Activated T-helper 17 cell treated with anti-CD3 and anti-CD28 coated beads, Interleukin-2, amount 50 U/mL, for 72 hours (primary cell): ENCODE measurements at places on chromosomes 5 and 9. TPM values are rescaled to one million over a fixed set of nuclear protein-coding genes. Genes with fewer than 3 reads are reported as not detected.
A peak's percentile ranks its signal among the peaks of the same experiment; 100 is the strongest.

ZFP2 gene
- 0.35 TPM for total RNA-seq

- no peak for ATAC-seq
These were observed 427.9 kb downstream of the KCTD16 start for GRCh38 chr5:144598451-144599068.

DNA sequence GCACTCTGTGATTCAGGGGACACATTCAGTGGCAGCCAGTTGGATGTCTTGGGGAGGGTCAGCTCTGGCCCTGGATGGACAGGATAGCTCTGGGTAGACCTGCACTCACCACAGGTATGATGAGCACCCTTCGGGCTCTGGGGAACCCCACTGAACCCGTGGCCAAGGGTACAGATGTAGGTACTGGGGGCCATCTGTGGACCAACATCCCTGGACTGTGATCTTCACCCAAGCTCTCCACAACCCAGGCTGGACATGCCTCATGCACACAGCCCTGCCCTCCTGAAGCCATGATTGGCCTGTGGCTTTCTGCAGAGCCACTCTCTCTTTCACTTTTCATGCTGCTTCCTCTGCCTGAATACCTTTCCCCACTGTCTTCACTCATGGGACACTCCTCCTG is 15.6 kb upstream of the ACSL6 start:
- ATAC-seq: peak; percentile 18

DNA sequence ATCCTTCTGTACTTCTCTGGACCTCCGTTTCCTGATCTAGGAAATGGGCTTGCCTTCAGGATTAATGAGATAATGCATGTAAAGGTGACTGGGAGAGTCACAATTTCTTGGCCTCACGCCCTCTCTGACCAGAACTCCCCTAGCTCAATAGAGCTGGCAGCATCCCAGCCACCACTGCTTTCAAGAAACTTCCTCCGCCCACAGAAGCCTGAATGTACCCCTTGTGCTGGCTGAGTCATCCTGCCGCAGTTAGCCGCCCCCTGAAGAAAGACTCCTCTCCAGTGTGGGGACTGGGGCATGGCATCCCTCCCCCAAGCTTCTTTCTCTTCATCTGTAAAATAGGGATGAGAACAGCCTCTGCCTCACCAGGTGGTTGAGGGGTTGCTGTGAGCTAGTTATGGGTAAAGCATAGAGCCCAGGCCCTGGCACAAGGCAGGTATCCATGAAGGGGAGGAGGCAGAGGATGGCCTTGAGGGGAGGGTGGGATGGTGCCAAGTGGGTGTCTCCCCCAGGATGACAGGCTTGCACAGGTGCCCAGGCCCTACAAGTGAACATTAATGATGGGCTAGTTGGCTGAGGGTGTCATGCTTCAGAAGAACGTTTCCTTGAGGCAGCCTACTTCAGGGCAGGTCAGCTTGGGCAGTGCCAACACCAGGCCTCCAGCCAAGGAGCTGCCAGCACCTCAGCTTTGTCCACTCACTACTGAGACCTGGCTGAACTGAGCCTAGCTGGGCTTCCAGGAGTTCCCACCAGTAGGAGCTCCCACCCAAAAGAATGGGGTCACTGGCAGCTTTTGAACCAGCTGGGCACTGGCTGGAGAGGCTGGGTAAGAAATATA is 3.4 kb downstream of the PDLIM4 start:
- ATAC-seq: peak; percentile 62

DNA sequence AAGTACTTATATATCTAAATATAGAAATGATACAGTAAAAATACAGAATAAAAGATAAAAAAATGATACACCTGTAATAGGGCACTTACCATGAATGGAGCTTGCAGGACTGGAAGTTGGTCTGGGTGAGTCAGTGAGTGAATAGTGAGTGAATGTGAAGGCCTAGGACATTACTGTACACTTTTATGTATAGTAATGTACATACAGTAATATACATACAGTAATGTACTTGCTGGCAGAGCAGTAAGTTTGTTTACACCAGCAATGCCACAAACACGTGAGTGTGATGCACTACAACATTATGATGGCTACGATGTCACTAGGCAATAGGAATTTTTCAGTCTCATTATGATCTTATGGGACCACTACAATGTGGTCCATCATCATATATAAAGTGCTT is 34.2 kb downstream of the SUSD1 start:
- ATAC-seq: peak; percentile 19

DNA sequence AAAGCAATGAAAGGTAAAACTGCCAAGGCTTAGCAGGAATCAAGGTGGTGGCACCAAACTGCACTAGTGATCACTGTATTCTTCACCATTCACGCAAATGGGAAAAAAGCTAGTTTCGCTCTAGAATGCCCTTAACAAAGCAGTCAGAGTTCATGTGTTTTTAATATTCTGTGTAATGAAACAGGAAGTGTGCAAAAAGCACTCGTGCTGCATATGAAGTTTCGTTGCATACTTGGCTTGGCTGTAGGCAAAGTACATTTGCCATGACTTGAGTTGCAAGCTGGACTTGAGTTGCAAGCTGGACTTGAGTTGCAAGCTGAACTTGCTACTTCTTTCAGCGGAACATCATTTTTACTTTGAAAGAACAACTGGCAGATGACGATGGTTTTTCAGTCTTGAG is 55.4 kb downstream of the FOXI1 start:
- no peak for ATAC-seq

NCBP1 gene
- 33.5 TPM for total RNA-seq

GRCh38 chr9:71515107-71515506 is 253.2 kb downstream of the CEMIP2 start:
- ATAC-seq: no peak

- ATAC-seq: no peak
These were observed 19.0 kb downstream of the ABL1 start for GRCh38 chr9:130854092-130854491.

GRCh38 chr9:32705059-32705458 is 69.6 kb upstream of the TAF1L start:
- ATAC-seq: no peak

GARIN3 gene
- total RNA-seq: 0.09 TPM

DNA sequence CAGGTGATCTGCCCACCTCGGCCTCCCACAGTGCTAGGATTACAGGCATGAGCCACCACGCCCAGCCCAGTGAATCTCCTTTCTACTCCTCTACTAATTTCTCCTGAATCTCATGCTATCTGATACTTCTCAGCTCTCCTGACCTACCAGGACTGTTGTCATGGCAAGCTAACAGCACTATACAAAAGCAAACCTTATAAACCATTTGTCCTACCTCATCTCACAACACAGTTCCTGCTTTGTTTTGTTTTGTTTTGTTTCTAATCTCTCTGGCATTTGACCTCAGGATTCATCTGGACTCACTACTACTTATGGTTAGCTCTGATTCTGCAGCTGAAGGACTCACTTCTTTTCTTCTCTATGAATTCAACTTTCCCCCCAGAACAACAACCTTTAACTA is 734.8 kb downstream of the TLE1 start:
- ATAC-seq: no peak

DNA sequence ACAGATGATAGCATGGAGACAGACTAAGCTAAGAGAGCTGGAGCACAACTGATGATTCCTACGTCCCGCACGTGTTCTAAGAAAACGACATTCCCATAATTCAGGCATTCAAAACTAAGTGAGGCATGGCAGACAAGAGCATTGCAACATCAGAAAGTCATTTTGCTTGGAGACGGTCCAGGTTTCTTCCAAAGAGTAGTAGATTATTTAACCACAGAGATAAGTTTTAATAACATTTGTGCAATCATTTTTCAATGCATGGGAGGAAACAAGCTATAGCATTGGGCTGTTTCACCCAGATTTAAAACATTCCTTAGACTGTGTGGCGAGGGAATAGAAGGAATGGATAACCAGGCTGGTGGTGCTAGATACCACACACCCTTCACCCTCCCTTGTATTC is 117.2 kb downstream of the APBA1 start:
- no peak for ATAC-seq

DNA sequence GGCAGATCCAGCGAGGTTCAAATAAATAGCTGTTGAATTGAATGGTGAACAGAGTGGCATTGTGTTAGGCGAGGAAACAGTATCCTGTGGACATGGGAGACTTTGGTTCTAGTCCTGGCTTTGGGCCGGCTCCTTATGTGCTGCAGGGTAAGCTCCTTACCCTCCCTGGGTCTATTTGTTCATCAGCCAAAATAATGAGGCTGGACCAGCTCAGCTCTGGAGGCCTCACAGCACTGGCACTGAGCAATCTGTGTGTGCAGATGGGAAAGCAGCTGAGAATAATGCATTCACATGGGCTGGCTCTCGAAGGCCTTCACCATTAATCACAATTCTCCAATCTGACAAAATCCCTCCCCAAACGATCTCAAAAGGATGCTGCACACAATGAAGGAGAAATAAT is 81.9 kb downstream of the APBA1 start:
- ATAC-seq: no peak

DNA sequence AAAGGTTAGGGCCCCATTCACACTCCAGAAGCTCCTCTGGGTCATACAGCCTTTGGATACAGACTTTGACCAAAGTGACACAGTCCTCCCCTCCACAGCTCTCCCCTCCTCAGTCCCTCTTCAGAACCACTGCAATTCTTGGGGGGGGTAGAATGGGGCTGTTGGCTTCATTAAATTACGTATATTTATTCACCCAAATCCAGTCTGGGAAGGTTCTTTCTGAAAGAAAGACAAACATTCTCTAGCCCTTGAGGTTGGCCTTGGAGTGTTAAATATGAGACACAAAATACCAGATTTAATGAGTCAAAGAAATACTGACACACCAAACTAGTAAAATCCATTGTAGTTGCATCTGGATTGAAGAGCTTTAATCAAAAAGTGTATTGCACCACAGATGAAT is 16.1 kb downstream of the ARPC5L start:
- no peak for ATAC-seq

- ATAC-seq: peak; percentile 63
These were observed 59.2 kb upstream of the NR4A3 start for GRCh38 chr9:99762470-99762869.

OCLN gene
- 0.76 TPM for total RNA-seq

DNA sequence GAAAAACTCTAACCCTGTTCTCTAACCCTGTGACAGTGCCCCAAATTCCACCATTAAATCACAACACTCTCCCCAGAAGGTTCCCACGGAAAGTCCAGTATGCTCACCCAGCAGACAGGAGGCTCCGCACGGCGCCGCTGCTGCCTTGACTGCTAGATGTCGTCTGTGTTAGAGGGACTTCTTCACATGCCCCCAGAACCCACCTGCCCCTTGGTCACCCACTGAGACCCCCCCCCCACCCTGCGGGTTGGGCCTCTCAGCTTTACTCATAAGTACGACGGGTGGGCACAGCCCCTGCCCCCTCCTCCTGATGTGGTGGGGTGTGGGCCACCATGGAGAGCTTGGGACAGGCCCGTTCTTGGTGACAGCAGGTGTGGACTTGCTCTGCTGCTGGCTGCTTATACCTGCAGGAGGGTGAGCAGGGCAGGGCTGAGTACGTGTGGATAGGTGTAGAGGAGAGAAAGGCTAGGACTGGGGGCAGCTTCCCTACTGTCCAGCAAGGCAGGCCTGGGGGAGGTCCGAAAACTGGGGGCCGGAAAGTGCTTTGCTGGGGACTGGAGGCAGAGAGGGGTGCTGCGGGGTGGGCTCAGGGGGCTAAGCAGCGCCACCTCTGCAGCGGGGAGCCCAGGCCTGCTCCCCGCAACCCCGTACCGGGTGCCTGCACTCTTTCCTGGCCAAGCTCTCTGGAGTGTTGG is 57.5 kb upstream of the OLFM1 start:
- ATAC-seq: no peak

SPINK7 gene
- total RNA-seq: not detected

GRCh38 chr5:36662291-36662851 is 56.0 kb downstream of the SLC1A3 start:
- no peak for ATAC-seq

- no peak for ATAC-seq
These were observed 559.3 kb downstream of the CCDC171 start for GRCh38 chr9:16112116-16112515.

DNA sequence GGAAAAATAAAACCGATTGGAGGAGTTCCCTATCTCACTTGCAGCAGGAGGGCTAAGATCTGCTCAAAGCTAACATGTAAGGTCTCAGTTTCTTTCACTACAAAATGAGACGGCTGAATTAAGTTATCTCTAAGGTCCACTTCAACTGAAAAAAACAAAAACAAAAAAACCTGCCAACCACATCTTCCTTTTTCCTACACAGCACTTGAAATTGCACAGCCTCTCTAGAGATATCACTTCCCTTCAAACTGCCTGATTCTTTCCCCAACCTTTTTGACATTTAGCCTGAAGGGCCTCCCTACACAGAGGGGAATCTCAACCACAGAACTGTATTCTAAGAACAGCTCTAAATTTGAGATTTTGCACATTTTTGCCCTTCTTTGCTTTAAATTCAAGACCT is 227.9 kb upstream of the TARS1 start:
- ATAC-seq: no peak

ACOT12 gene
- not detected for total RNA-seq

- no peak for ATAC-seq
These were observed 72.5 kb upstream of the PCA3 start for GRCh38 chr9:76691517-76692313.

- no peak for ATAC-seq
These were observed 10.8 kb upstream of the FOXD1 start for GRCh38 chr5:73459366-73459765.

DNA sequence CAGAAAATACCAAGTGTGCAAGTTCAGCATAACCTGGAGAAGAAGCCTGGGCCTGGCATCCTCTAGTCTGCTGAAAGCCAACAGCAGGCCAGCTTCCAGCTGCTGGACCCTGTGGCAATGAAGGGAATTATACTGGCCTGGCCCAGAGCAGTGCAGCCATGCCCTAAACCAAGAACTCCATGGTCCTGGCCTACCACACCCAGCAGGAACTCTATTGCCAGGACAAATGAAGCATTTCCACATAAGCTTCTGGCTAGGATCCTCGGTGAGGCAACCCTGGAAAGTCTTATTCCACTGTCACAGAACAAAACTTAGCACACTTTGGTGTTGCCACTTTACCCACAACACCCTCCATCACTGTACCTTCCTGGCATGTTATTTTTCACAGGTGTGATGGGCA is 35.5 kb downstream of the CDK5RAP2 start:
- ATAC-seq: no peak

DNA sequence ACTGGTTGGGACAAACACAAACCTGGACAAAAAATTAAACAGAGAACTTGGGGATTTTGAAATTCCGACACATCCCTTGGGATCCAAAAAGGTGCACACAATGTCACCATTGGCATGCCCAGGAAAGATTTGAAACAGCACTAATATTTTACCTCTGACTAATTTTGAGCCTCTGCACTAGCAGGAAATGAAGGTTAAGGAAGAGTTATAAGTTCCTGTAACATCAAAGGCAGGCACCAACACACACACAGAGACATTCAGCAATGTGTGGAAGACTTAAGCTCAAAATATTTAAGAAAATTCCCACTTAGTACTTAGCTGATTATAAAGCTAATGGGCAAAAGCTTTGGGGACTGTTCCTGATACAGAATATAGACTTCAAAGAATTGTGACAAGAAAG is 247.0 kb downstream of the CDH9 start:
- no peak for ATAC-seq

DNA sequence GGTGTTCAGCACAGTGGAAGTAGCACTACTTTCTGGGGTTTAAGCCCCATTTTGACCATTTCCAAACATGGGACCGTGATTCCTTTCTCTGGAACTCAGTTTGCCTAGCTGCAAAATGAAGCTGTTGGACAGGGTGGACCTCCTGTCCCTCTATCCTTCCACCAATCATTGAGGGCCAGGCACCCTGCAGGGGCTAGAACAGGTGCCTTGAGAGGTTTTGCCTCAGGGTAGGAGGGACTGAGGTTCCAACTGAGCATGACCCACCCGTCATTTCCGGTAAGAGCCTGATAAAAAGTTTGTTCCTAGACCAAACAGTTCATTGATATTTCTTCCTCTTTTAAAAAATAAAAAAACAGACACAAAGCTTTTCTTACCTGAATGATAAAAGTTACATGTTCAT is 116.5 kb downstream of the MVB12B start:
- no peak for ATAC-seq

- ATAC-seq: peak; percentile 47
These were observed 293.4 kb upstream of the PTGER4 start for GRCh38 chr5:40386289-40386688.
